ENCODE measurements at places on chromosomes 13 and 19.
A peak's percentile ranks its signal among the peaks of the same experiment; 100 is the strongest.

DNA sequence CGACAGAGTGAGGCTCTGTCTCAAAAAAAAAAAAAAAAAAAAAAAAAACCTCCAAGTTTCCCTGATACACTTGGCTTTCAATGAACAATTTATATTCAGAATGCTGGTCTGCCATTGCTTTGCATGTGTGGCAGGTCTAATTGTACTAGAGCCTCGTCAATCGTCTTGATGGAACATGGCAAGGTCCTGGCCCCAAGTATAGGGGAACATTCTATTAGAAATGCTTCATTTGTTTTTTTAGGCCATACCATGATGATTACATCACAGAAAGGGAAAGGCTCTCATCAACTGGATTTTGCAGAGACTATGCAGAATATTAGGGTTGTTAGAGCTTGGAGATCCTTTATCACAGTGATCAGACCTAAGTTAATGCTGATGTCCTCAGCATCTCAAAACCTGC lies 28.0 kb downstream of the SPRY2 start:
- DNase-seq, result no peak

- DNase-seq, result peak; percentile 48
Observed at GRCh38 chr19:53906211-53907192, 2.6 kb upstream of the CACNG7 start.

GRCh38 chr19:29831041-29831548 lies 19.3 kb downstream of the CCNE1 start:
- peak; percentile 81 for DNase-seq

- DNase-seq, result no peak
Observed at GRCh38 chr19:35642798-35643254, 1.3 kb downstream of the ETV2 start.

GRCh38 chr19:54426291-54426931 lies 11.1 kb downstream of the TTYH1 start:
- no peak for DNase-seq

Data from central memory CD4-positive, alpha-beta T cell (primary cell).